ENCODE measurements at places on chromosomes 7 and 10. TPM values are rescaled to one million over a fixed set of nuclear protein-coding genes. Genes with fewer than 3 reads are reported as not detected.

GRCh38 chr10:26621889-26622711, 75.4 kb upstream of the PDSS1 start:
- H3K4me3 ChIP-seq = no peak overlapping the region
- H3K4me1 ChIP-seq = no peaks in the 10 kb centered on the region
- H3K27me3 ChIP-seq = no peaks in the 10 kb centered on the region

DNA sequence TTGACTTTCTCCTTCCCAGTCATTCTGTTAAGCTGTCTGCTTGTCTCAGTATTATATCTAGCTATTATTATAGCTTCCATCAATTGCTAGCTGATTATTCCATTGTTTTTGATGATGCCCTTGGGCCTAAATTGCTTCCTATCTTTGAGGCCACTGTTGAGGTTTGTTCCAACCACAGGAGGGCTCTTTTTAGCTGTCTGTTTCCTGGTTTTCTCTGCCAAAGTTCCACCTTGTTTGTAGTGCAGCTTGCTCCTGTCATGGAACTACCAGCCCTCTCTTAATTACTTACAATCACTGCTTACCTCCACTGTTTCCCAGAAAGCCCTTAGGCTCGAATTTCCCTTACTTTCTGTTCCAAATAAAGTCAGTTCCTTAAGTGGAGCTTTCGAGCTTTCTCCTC, 118.7 kb upstream of the SEC61G start:
- H3K36me3 ChIP-seq = no peaks in the 10 kb centered on the region
- no peaks in the 10 kb centered on the region for H3K4me1 ChIP-seq
- no peak overlapping the region for H3K4me3 ChIP-seq
- no peaks in the 10 kb centered on the region for H3K27me3 ChIP-seq

GRCh38 chr7:82335927-82336326, 107.7 kb downstream of the CACNA2D1 start:
- H3K4me3 ChIP-seq = no peak overlapping the region
- no peaks in the 10 kb centered on the region for H3K27me3 ChIP-seq
- DNase-seq = no peak
- H3K27ac ChIP-seq = no peak overlapping the region
- no peaks in the 10 kb centered on the region for H3K4me1 ChIP-seq

Gene NOLC1
- 54.5 TPM for polyA plus RNA-seq

All from naive thymus-derived CD4-positive, alpha-beta T cell (primary cell).